ENCODE measurements at places on chromosomes 3 and 15.

GRCh38 chr3:172713316-172713715, 2.4 kb upstream of the NCEH1 start:
- DNase-seq: no peak

DNA sequence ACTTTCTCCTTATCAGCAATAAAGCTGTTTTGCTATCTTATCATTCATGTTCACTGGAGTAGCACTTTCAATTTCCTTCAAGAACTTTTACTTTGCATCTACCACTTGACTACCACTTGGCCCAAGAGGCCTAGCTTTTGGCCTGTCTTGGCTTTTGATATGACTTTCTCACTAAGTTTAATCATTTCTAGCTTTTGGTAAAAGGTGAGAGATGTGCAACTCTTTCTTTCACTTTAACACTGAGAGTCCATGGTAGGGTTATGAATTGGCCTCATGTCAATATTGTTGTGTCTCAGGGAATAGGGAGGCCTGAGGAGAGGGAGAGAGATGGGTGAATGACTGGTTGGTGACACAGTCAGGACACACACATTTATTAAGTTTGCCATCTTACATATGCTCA, 31.0 kb upstream of the FAM3D start:
- no peak for DNase-seq

- no peak for DNase-seq
These were observed 708.8 kb upstream of the CFAP20DC start for GRCh38 chr3:59758672-59759071.

GRCh38 chr15:38714309-38715072, 149.9 kb upstream of the RASGRP1 start:
- DNase-seq: peak; percentile 95

GRCh38 chr15:101314336-101315125, 19.5 kb upstream of the SNRPA1 start:
- DNase-seq: no peak

- DNase-seq: no peak
These were observed 19.0 kb downstream of the C2CD4A start for GRCh38 chr15:62085740-62086139.

- no peak for DNase-seq
These were observed 334.5 kb downstream of the SOX2 start for GRCh38 chr3:182046166-182046764.

DNA sequence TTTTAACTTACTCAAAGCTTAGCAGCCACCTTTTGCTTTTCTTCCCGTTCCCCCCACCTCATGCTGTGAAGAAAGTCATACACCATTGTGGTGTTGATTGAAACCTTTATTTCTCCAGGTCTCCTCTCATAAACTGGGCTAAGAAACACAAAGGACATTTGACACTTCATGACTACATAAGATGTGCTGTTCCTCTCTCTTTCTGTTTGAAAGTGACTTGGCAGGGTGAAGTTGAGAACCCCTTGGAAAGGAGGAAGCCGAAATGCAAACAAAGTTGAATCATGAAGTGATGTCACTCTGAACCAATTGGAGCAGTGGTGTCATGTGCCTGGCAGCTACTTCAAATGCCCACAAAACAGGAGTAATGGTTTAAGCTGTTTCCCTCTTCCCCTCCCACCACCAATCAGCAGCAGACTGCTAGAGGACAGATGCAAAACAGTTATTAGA, 174.7 kb downstream of the IGF1R start:
- peak; percentile 62 for DNase-seq

GRCh38 chr3:48415251-48415953, 14.5 kb downstream of the PLXNB1 start:
- no peak for DNase-seq

Measured in astrocyte of the cerebellum (primary cell).